Right lung (tissue), 10 donors: ENCODE measurements at places on chromosomes 6 and 20.

GRCh38 chr6:77290798-77291197 is 172.5 kb downstream of the HTR1B start:
- DNase-seq = no peak

GRCh38 chr6:104183816-104184435 is 675.8 kb downstream of the HACE1 start:
- DNase-seq = no peak

DNA sequence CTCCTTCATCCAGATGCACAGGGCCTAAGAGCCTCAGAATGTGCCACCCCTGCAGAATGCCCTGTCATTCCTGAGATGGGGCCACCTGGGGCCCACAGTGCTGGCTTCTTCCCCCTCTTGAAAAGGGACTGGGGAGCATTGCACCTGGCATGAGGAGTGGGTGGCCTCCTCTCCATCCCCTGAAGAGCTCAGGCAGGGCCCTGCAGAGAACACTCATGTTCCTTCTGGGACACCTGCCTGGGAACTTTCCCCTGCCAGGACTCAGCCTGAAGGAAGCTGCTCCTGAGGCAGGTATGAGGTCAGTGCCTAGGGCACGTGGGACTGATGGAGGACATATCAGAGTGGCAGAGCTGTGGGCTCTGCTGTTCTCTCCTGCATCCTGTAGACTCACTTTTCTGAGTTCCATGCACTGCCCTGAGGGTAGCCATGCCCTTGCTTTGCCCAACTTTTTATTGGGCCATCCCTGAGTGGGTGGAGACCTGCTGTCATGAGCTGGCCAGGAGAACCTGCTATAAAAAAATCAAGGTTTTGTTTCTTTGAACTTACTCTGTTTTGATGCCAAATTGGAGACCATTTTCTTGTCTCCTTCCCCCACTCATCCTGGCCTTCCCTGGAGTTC is 19.5 kb downstream of the CCDC167 start:
- no peak for DNase-seq

- no peak for DNase-seq
Measured at GRCh38 chr6:39228111-39228971, 934 bp downstream of the KCNK5 start.
